Left renal pelvis (tissue), 4 donors: ENCODE measurements at places on chromosomes 5 and 9. TPM values are rescaled to one million over a fixed set of nuclear protein-coding genes. Genes with fewer than 3 reads are reported as not detected.

DNA sequence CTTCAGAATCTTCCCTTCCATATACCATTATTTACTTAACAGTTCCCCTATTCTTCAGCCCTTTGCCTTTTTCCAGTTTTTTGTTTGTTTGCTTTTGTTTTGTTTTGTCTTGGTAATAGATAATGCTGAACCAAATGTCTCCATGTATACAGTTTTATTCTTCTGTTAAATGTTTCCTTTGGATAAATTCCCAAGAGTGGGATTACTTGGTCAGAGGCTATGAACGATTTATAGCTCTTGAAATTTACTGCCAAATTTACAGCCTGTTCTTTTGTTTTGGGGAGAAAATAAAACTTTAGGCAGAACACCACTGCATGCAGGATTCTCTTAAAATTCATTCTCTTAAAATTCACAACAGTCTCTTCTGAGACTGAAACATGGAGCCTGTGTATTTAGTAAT, 38.6 kb downstream of the NR4A3 start:
- peak; percentile 16 for DNase-seq

DNA sequence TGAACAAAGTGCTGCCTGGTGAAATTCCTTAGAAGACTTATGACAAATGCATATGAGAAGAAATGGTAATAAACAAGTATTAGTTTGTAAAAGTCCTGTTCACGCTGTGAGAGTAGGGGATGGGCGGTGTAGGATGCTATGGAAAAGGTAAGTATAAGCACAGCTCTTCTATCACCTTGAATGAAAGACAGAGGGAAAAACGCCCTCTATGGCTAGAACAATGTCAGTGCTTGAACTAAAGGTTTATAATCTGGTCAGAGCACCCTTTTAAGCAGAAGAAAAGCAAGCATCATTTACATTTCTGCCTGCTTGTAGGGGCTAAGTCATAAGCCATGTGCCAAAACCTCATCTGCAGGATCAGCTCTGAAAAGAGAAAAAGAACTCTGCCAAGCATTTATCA, 115.2 kb downstream of the LHFPL2 start:
- DNase-seq, result no peak

- DNase-seq, result no peak
These were observed 126.5 kb downstream of the MRPL36 start for GRCh38 chr5:1673042-1673677.

GRCh38 chr9:14111696-14112095, 202.2 kb downstream of the NFIB start:
- no peak for DNase-seq

- DNase-seq, result no peak
These were observed 75.4 kb downstream of the STK32A start for GRCh38 chr5:147310059-147310704.

GRCh38 chr5:124300815-124301621, 445.4 kb downstream of the ZNF608 start:
- no peak for DNase-seq

The LIX1 gene
- polyA plus RNA-seq, result 5.4 TPM

GRCh38 chr9:132795511-132796303, 82.4 kb downstream of the AK8 start:
- no peak for DNase-seq
